ENCODE measurements at places on chromosomes 4 and X.

DNA sequence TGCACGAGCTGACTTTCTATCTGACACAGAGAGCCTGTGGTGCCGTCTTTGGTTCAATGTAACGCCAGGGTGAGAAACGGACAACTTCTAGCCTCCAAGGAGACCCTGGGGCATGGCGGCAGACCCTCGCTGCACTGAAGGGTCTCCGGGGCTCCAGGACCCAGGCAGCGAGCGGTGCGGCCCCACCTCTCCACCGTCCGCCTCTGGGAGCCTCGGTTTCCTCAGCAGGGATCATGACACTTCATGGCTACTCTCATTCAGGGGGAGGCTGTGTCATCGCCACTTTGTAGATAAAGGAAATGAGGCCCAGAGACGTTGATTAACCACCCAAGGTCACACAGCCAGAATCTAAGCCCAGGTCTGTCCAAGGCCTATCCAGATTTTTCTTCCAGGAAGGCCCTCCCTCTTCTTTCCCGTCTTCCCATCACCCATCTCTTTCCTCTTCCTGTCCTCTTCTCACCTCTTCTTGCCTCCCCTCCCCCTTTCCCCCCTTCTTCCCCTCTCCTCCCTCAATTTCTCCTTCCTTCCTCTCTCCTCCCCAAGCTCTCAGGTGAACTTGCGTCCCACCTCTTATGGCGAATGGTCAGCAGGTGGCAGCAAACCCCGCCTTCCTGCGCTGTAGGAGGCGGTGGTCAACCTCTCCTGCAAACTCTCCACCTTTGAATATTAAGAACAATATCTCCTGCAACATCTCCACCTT lies 69.3 kb upstream of the HMX1 start:
- no peak for DNase-seq

DNA sequence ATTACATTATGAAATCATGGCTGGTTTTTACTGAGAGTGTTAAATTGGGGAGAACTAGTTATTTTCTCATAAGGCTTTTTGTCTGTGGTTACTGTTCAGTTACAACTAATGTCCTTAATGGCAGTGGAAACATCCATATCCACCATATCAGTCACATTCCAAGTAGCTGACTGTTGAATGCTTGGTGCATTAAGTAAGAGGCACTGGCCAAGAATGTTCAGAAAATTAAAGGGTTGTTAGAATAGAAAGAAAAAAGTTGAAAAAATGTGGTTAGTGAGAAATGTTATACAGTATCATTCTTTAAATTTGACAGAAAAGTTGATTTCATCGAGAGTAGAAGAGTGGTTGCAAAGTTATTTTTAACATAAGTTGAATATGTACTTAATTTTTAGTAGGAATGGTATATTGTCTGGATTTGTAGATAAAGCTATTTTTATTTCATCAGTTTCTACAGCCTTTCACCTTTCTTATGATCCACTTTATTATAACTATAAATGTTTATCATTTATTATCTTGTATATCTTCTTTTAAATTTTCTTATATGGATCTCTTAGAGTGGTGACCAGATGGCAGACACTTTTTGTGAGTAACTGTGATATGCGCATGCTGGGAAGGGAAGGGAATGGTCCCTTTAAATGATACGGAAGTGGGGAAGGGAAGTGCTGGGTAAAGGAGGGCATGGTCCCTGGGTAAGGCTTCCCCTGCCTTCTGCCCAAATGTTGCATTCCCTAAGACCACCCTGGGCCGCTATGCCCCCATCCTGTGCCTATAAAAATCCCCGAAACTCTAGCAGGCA lies 2407.1 kb downstream of the ARAP2 start:
- no peak for DNase-seq

- no peak for DNase-seq
These were observed 4.2 kb upstream of the SLC9A6 start for GRCh38 chrX:135981010-135981409.

- no peak for DNase-seq
These were observed 63.9 kb upstream of the NLGN4X start for GRCh38 chrX:6292599-6292998.

DNA sequence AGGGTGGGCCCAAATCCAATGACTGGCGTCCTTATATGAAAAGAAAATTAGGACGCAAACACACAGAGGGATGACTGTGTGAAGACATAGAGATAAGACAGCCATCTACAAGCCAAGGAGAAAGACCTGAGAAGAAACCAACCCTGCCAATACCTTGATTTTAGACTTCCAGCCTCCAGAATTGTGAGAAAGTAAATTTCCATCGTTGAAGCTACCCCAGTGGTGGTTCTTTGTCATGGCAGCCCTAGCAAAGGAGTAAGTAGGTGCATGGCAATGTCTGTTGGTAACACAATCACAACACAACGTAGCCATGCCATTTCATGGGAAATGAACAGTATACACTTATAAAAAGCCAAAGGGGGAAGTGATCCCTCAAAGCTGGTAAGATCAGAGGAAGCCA lies 25.3 kb downstream of the SMIM20 start:
- DNase-seq: no peak

DNA sequence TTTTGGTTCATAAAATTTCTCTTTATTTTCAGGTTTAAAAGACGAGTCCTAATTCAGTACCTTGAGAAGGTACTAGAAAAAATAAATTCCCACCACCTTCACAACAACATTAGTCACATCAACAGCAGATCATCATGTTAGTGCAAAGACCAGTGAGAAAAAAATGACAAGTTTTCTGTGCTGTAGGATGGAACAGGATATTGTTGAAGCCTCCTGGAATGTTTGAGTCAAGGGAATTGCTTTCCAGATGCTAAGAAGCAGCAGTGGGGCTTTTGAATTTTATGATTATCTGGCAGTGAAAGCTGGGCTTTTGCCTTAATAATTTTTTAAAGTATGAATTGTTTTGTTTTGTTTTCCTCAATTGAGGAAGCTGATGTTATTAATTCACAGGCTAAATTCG lies 61.0 kb downstream of the INTS6L start:
- no peak for DNase-seq

DNA sequence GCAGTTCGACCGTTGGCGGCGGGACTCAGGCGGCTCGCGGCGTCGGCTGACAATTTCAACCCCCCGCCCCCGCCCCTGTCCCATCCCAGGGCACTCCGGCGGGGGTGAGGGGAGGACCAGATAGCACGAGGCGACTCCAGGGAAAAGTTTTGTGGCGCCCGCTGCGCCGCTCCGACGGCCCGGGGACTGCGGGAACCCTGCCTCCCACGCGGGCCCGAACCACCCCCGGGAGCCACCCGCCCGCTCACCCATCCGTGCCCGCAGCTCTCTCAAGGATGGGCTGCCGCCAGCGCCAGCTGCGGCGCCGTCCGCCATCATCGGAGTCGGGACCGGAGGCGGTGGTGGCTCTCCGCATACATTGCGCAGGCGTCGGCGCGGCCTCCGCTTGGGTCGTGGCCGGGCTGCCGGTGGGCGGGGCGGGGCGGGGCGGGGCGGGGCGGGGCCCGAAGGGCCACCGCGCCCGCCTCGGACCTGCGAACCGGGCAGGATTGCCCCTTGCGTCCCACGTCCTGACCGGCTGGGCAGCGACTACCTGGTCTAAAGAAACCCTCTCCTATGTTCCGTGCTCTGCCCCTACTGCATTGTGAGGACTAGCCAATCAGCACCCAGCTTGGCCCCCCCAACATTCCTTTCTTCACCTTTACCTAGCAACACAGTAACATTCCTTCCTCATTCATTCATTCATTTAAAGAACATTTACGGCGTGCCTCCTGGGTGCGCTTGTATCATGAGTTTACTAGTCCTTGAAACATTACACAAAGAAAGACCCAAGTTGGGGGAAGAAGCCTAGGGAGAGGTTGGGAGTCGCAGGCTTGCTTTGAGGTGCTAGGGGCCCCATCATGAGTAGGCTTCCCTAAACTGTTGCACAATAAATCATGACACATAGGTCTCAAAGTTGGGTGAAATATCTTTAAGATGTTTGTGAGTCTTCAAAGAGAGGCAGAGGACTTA lies at the start of gene MAP7D3:
Gene MAP7D3, minus strand, starts transcription at position 360 of the 951 bp plus-strand sequence. Its CDS starts 42 bp downstream, at position 318.
- DNase-seq: peak; percentile 56

GRCh38 chr4:48799157-48799556 lies 19.1 kb upstream of the FRYL start:
- DNase-seq: no peak

DNA sequence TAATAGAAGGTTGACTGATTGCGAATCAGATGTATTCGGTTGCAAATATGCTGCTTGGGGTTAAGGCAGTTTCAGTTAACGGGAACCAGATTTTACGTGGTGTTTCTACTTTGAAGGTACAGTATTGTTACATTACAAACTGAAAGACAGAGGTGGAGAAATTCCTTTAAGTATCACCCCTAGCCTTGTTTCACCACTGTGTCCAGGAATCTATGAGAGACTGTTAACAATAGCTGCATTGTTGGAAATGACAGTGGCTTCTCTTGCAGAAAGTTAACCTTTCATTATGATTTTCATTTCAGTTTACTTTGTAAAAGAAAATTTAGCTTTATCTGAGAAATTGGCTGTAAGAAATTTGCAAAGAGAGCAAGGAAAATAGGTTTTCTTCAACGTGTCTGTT lies 2.6 kb downstream of the CDKL5 start:
- DNase-seq: no peak

- no peak for DNase-seq
These were observed 6.9 kb downstream of the ARFIP1 start for GRCh38 chr4:152786627-152787026.

DNA sequence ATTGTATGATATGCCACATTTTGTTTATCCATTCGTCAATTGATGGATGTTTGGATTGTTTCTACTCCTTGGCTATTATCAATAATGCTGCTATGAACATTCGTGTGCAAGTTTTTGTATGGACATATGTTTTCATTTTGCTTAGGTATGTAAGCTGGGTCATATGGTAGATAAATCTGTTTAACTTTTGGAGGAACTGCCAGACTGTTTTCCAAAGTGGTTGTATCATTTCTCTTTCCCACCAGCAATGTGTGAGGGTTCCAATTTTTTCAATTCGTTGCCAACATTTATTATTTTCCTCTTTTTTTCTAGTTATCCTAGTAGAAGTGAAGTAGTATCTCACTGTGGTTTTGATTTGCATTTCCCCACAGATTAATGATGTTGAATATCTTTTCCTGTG lies 71.8 kb downstream of the DIAPH2 start:
- DNase-seq: no peak

- DNase-seq: no peak
These were observed 27.7 kb downstream of the CHST7 start for GRCh38 chrX:46601283-46601682.

DNA sequence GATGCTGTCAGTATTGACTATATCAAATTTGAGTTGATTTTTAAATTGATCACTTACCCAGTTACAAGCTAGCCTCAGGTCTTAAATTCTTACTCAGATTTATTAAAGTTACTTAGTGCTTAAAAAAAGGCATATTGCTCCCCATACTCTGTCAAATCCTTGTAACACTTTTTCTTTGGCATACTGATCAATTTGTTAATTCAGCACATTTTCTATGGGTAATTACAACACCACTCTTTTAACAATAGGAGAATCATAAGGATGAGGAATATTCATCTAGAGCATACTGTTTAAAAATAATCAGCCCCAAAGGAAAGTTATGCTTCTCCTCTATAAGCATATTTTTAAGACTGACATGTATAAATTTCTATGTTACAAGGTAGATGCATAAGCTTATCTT lies 482.5 kb downstream of the PABPC4L start:
- no peak for DNase-seq

GRCh38 chrX:29453333-29453732 lies 762.0 kb upstream of the MAGEB2 start:
- DNase-seq: no peak

DNA sequence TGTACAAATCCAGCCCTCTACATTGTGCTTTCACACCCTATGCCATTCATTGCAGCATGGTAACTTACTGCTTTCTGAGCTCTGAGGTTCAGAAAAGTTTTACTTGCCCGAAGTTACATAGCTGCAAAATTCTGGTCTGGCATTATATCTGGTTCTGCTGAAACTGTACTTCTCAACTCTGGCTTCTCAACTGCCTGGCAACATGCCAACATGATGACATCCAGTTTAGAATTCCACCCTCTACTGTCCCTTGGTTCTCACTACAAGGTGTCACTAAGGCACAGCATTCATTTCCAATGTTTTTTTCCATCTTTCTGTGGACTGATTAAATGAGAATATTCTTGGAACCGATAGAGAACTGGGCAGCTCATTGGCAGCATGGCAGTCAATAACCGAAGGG lies 242.9 kb upstream of the PRPS2 start:
- DNase-seq: no peak

DNA sequence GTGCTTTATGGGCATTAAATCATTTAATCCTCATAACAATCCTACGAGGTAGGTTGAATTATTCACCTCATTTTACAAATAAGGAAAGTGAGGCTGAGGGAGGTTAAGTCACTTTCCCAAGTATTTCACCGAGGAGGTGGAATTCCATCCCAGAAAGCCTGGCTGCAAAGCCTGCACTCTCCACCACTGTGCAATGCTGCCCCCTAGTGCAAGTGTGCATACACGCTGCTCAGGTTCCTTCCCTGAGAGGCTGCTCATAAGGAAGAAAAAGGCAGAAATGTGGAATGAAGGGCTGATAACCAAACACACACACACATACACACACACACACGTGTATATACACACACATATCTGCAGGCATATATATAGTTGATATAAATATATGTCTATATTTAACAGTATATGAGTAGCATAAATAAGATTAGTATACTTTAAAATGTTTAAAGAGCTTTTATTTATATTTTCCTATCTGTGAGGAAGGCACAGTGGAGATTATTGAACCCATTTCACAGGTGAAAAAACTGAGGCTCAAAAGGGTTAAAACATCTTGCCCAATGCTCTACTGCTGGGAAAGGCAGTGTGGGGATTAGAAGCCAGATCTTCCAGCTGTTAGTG lies 714.5 kb upstream of the TENM3 start:
- no peak for DNase-seq

- DNase-seq: no peak
These were observed 381.0 kb upstream of the BOD1L1 start for GRCh38 chr4:14008494-14008893.

DNA sequence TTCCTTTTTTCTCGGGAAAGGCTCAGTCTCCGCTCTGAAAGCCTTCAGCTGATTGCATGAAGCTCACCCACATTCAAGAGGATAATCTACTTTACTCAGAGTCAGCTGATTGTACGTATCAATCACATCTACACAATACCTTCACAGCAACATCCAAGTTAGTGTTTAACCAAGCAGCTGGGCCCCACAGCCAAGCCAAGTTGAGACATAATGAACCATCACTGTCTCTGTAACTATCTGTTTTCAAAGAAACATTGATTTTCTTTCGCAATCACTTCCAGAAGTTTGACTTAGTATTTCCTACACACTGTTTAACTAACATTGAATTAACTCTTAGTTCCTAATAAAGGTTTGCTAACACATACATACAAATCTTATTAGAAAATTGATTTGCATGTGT lies 40.3 kb downstream of the RWDD4 start:
- DNase-seq: no peak

All from stimulated activated CD8-positive, alpha-beta memory T cell treated with anti-CD3 and anti-CD28 coated beads, Interleukin-15, amount 100 ng/mL, for 48 hours (primary cell).